ENCODE measurements at places on chromosomes 11 and 22.

DNA sequence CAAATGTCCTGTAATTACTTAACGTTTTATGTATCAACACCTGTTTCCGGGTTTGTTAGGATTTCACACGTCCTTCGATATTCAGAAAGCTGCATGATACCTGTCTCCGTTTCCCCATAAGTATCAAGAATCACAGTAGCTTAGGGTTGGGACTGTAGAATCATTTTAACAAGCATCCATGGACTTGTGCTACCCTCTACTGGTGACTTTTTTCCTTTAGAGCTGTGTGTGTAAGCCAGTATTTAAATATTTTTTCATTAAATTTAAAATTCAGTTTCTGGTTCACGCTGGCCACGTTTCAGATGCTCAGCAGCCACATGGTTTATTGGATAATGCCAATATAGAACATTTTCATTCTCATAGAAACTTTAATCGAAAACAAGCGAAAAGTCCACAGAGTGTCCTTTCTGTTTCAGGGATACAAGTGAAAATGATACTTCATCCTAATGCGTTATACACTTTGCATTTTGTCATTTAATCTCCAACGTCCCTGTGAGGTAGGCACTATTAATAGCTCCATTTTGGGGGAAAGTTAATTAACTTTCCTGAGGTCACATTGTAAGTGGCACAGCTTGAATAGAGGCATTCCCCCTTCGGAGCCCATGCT is 61.5 kb upstream of the SLC25A18 start:
- peak; percentile 90 for DNase-seq

GRCh38 chr11:6900327-6900999 is 8.2 kb upstream of the OR2D2 start:
- DNase-seq, result no peak

GRCh38 chr11:18307461-18308139 is 14.3 kb downstream of the HPS5 start:
- DNase-seq, result no peak

GRCh38 chr22:20013382-20013871 is 3.2 kb downstream of the ARVCF start:
- peak; percentile 66 for DNase-seq

GRCh38 chr22:50056214-50056972 is 1.7 kb downstream of the TTLL8 start:
- no peak for DNase-seq

DNA sequence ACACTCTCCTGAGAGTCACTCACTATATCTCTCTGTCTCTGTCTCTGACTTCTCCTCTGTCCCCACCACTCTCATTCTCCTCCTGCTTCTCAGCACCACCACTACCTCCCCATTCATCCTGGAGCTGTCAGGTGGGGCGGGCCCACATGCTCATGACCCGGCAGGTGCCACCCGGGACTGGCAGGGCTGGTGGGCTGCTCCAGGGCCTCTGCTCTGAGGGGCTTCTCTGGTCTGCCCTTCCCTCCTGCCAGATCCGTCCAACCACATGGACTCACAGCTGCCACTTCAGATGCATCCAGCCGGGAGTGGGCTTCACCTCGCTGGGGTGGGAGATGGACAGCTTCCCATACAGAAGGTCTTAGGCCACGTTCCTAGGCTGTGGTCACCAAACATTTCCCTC is 4.8 kb upstream of the EMID1 start:
- no peak for DNase-seq

GRCh38 chr11:3184732-3185347 is 19.7 kb upstream of the OSBPL5 start:
- DNase-seq, result no peak
